NCI-H2029 treated with DMSO at 0.1 percent for 48 hours (cell line): ENCODE measurements at places on chromosomes 12 and 14.
A peak's percentile ranks its signal among the peaks of the same experiment; 100 is the strongest.

GRCh38 chr14:89394972-89395371 is 22.1 kb downstream of the FOXN3 start:
- no peak for DNase-seq

- DNase-seq = no peak
Observed at GRCh38 chr12:66048218-66048834, 82.2 kb downstream of the LLPH start.

DNA sequence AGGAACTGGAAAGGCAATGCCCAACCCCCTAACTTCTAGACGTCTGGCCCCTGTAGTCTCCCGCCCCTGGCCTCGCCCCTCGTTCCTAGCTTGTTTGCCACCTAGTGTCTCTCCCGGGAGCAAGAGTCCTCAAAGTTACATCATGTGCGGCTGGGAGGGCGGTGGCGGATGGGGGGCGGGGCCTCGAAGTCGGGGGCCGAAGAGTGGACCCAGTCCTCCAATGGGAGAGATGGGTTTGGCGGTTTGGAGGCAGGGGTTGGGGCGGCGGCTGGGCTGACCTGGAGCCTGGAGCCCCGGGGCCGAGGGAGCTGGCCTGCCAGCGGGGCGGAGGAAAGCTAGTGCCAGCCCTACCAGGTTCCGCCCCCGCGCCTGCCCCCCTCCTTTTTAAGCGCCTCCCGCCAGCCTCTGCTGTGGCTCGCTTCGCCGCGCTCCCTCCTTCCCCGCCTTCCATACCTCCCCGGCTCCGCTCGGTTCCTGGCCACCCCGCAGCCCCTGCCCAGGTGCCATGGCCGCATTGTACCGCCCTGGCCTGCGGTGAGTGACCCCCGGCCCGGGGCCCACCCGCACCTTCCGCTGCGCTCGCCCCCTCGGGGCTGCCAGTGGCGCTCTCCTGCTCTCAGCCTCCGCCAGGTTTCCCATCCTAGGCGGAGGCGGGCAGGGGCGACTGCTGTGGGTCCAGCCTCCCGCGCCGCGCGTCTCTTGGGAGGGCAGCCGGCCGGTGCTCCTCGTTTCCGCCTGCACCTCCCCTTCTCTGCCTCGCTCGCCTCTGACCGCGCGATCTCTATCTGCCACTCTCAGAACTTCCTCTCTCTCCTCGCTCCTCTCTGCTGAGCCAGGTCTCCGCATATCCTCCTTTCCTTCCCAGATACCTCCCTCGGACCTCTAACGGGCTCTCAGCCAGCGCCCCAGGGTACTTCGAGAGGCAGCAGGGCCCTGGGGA is at the start of gene PCK2:
TSS of gene PCK2 (plus strand) at position 411 of the 940 bp plus-strand sequence. CDS start at position 506, 95 bp downstream.
- DNase-seq = peak; percentile 51

DNA sequence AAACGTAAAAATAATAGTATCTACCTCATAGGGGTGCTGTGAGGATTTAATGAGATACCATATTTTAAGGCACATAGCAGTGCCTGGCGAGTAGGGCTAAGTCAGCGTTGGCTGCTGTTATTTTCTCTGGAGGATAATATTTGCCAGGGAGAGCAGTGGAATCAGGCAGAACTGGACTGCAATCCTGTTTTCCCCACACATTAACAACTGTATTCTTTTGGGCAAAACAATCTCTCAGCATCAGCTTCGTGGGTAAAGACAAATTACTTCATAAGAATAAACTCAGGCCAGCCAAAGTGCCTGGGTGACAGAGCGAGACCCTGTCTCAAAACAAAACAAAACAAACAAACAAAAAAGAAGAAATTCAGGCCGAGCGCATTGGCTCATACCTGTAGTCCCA is 29.7 kb upstream of the ATP2A2 start:
- DNase-seq = no peak

- DNase-seq = no peak
Observed at GRCh38 chr12:106139422-106140171, 843 bp upstream of the NUAK1 start.

GRCh38 chr12:48000878-48001504 is 3.3 kb downstream of the COL2A1 start:
- no peak for DNase-seq

DNA sequence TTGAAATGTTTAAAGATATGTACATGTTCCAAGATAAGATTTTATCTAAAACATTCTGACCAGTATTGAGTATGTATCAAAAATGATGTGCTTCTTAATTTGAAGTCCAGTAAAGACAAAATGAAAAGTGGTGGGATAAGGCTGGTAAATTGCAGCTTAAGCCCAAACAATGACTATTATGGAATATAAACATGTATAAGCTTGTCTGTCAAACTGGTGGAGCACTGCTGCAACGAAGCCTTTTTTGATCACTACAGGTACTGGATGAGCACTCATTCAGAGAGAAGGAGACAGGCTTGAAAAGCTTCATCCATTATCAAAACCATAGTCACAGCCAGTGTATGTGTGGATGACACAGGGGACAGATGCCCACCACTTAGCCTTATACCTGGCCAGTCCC is 138.4 kb downstream of the ATP23 start:
- DNase-seq = no peak

GRCh38 chr12:107057071-107057834 is 36.1 kb downstream of the CRY1 start:
- DNase-seq = no peak

- no peak for DNase-seq
Observed at GRCh38 chr12:12020762-12021161, 50.0 kb upstream of the BCL2L14 start.

GRCh38 chr12:62519043-62519442 is 52.4 kb downstream of the MON2 start:
- peak; percentile 26 for DNase-seq

GRCh38 chr14:98298481-98299244 is 973.3 kb downstream of the BCL11B start:
- DNase-seq = no peak

GRCh38 chr14:64992328-64992885 is 5.7 kb downstream of the FNTB start:
- no peak for DNase-seq
